ENCODE measurements at places on chromosomes 13 and 19. TPM values are rescaled to one million over a fixed set of nuclear protein-coding genes. Genes with fewer than 3 reads are reported as not detected.

- peaks cover 25% of the 10 kb centered on the region for H3K4me1 ChIP-seq
- no peaks in the 10 kb centered on the region for H3K36me3 ChIP-seq
- DNase-seq, result no peak
- peaks cover 3% of the 10 kb centered on the region for H3K27me3 ChIP-seq
- H3K4me3 ChIP-seq, result no peak overlapping the region
Measured at GRCh38 chr13:109813663-109814062, 27.3 kb upstream of the IRS2 start.

GRCh38 chr13:67574320-67575233, 344.4 kb upstream of the PCDH9 start:
- H3K4me1 ChIP-seq, result no peaks in the 10 kb centered on the region
- DNase-seq, result no peak
- no peak overlapping the region for H3K27ac ChIP-seq
- no peaks in the 10 kb centered on the region for H3K27me3 ChIP-seq

GRCh38 chr19:44072543-44073401, 813 bp downstream of the ZNF284 start:
- H3K27me3 ChIP-seq, result no peaks in the 10 kb centered on the region
- no peak for DNase-seq
- H3K4me1 ChIP-seq, result peaks cover 16% of the 10 kb centered on the region

- no peaks in the 10 kb centered on the region for H3K4me1 ChIP-seq
- DNase-seq, result no peak
- no peaks in the 10 kb centered on the region for H3K27me3 ChIP-seq
- H3K27ac ChIP-seq, result no peak overlapping the region
- H3K4me3 ChIP-seq, result no peak overlapping the region
Measured at GRCh38 chr19:15810335-15810734, 5.1 kb downstream of the OR10H1 start.

- no peak overlapping the region for H3K27ac ChIP-seq
- H3K36me3 ChIP-seq, result no peaks in the 10 kb centered on the region
Measured at GRCh38 chr13:39401046-39401705, 201.8 kb downstream of the LHFPL6 start.

- H3K4me3 ChIP-seq, result no peak overlapping the region
- H3K4me1 ChIP-seq, result no peaks in the 10 kb centered on the region
- no peak for DNase-seq
Measured at GRCh38 chr13:108115738-108116137, 99.6 kb downstream of the LIG4 start.

DNA sequence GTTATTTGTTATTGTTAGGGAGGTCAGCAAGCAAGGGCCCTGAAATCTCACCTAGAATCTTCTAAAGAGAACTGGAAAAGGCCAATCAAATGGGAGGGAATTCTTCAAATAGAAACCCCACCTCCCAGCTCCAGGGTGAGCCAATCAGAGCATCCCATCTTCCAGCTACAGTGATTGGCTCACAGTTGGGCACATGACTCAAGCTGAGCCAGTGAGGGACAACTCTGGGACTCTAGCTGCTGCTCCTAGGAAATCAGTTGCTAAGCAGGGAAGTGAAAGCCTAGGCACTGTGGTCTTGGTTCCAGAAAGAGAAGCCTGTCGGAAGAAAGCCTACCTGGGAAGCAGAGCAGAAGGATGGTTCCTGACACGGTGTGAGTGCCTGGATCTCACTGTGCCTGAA, 13.4 kb downstream of the TM6SF2 start:
- H3K27me3 ChIP-seq, result peaks cover 42% of the 10 kb centered on the region
- no peak overlapping the region for H3K27ac ChIP-seq
- no peak for DNase-seq
- H3K4me3 ChIP-seq, result peak overlapping the region; percentile 11
- peaks cover 6% of the 10 kb centered on the region for H3K36me3 ChIP-seq

DNA sequence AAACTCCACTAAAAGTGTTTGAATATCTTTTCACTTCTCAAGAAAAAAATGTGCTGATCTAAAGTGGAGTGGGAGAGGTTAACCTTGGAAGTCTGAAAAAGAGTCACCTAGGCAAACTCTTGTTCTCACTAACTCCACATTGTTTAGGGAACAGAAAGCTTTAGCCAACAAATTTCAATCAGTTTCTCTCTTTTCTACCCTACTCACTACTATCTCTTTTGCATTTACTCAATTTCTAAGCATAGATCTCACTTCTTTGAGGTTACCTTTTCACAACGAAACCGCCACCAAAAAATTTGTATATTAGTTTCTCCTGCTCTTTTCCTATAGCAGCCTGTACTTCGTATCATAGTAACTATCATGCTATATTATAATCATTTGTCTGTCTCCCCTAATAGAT, 6.3 kb downstream of the NHLRC3 start:
- peaks cover 13% of the 10 kb centered on the region for H3K4me1 ChIP-seq
- no peaks in the 10 kb centered on the region for H3K27me3 ChIP-seq
- no peak for DNase-seq
- peaks cover 2% of the 10 kb centered on the region for H3K36me3 ChIP-seq
- no peak overlapping the region for H3K27ac ChIP-seq
- H3K4me3 ChIP-seq, result no peak overlapping the region

GRCh38 chr13:40813667-40814454, 24.4 kb downstream of the SLC25A15 start:
- H3K4me3 ChIP-seq, result no peak overlapping the region
- no peak overlapping the region for H3K27ac ChIP-seq
- peaks cover 44% of the 10 kb centered on the region for H3K36me3 ChIP-seq
- no peaks in the 10 kb centered on the region for H3K4me1 ChIP-seq

DNA sequence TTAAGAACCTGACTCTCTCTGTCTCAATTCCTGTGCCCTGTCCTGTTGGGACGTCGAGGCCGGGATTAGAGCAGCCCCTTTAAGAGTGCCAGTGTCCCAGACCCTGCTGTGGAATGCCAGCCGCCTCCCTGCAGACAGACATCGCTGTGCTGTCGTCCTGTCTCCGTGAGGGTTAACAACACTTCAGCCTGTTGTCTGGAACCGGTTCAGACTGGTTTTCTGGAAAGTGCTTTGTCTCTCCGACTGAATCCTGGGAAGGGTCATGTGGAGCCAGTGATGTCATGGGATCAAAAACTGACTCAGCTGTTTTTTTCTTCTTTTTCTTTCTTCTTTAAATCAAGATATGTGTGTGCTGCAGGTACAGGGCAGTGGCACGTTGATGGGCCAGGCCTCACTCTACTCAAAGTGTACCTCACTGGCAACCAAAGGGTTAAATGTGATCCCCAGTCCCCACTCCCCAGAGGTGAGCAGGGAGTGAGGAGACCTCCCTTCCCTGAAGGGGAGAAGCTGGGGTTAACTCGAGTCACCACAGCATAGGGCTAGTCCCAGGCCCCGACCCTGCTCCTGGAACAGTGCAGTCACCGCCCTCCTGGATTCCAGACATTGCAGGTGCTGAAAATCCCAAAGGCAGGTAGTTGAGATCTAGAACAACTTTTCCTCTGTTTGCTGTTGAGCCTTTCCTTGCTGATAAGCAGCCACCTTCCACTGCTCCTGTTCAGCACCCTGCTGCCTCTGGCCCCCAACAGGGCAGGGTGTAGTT, 50.8 kb downstream of the TSSK6 start:
- peak overlapping the region; percentile 97 for H3K27ac ChIP-seq
- DNase-seq, result no peak
- H3K4me3 ChIP-seq, result peak overlapping the region; percentile 19
- H3K4me1 ChIP-seq, result peaks cover 42% of the 10 kb centered on the region
- peaks cover 38% of the 10 kb centered on the region for H3K36me3 ChIP-seq

GRCh38 chr19:47176627-47177090, 46.0 kb downstream of the SAE1 start:
- peaks cover 33% of the 10 kb centered on the region for H3K36me3 ChIP-seq

GRCh38 chr13:20553311-20553710, 13.6 kb upstream of the IFT88 start:
- no peak overlapping the region for H3K27ac ChIP-seq
- DNase-seq, result no peak
- H3K4me1 ChIP-seq, result peaks cover 6% of the 10 kb centered on the region

GRCh38 chr19:14809272-14810057, 25.5 kb downstream of the OR7A5 start:
- H3K27ac ChIP-seq, result no peak overlapping the region
- H3K27me3 ChIP-seq, result no peaks in the 10 kb centered on the region
- no peak overlapping the region for H3K4me3 ChIP-seq

GRCh38 chr19:53132141-53132991, at the start of gene ZNF415:
ZNF415 (minus strand) TSS chr19:53132910; CDS start chr19:53122676, 10,234 bp downstream.
- peaks cover 23% of the 10 kb centered on the region for H3K4me1 ChIP-seq
- peaks cover 4% of the 10 kb centered on the region for H3K36me3 ChIP-seq
- no peaks in the 10 kb centered on the region for H3K27me3 ChIP-seq
- peak within 1 kb of the TSS; percentile 88 for H3K4me3 ChIP-seq
- H3K27ac ChIP-seq, result peak within 1 kb of the TSS; percentile 31
- DNase-seq, result peak; percentile 81

- H3K27me3 ChIP-seq, result no peaks in the 10 kb centered on the region
- no peak overlapping the region for H3K27ac ChIP-seq
- no peaks in the 10 kb centered on the region for H3K4me1 ChIP-seq
- H3K36me3 ChIP-seq, result no peaks in the 10 kb centered on the region
Measured at GRCh38 chr13:83024955-83025594, 857.2 kb downstream of the SLITRK1 start.

DNA sequence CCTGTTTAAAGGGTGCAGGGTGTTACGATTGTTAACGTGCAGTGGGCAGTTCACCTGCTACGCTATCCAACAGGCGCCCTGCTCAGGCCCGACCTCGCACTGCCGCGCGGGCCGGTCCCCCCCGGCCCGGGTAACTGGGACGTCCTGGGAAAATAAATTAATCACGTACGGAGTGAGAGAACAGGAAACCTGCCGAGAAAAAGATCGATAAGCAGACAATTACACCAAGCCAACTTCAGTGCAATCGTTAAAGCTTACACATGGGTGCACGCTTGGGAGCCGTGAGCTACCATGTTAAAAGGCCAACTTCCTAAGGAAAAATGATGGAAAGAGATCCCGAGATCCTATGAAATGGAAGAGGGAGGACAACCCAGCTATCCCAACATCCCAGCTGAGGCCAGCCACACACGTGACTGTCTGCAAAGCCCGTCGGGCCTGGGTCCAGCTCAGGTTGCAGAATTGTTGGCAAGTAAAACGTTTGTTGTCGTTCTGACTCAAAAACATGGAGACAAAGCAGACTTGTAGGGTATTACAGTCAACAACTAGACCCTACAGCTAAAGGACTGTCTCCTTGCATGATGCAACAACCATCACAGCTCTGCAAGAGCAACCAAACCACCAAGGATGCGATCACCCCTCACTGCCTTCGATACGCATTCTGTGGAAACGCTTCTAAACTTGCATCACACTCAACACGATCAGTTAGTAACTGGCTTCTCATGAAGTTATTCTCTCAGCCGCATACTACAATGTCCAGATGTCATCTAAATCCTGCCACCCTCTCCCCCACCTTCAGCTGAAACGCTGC, 741 bp upstream of the TUBGCP3 start:
- H3K27ac ChIP-seq, result peak overlapping the region; percentile 98
- no peak for DNase-seq
- H3K4me1 ChIP-seq, result peaks cover 13% of the 10 kb centered on the region

DNA sequence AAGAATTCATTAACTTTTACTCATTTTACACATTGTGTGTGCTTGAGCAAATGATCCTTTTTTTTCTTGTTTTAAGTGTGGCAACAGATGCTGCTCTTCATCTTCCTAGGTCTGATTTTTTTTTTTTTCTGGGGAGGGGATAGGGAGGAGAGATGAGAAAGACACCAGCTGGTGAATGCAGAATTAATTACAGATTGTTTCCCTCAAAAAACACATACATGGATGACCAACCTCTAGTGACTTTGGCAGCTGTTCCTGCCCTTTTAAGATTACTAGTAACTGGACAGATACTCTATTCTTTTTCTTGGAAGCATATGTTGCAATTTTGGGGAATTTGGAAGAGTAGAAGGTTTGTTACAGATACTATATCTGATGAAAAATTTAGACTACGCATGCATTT, 103.6 kb upstream of the MYO16 start:
- H3K27me3 ChIP-seq, result peaks cover 3% of the 10 kb centered on the region
- peaks cover 1% of the 10 kb centered on the region for H3K36me3 ChIP-seq
- no peak for DNase-seq
- no peak overlapping the region for H3K27ac ChIP-seq
- H3K4me1 ChIP-seq, result peaks cover 5% of the 10 kb centered on the region

GRCh38 chr19:46809534-46810272, 21.3 kb upstream of the SLC1A5 start:
- no peak overlapping the region for H3K4me3 ChIP-seq
- H3K4me1 ChIP-seq, result peaks cover 4% of the 10 kb centered on the region
- no peaks in the 10 kb centered on the region for H3K36me3 ChIP-seq

GRCh38 chr19:33728141-33728540, 68.5 kb upstream of the KCTD15 start:
- no peak overlapping the region for H3K27ac ChIP-seq
- DNase-seq, result no peak
- H3K4me1 ChIP-seq, result peaks cover under 1% of the 10 kb centered on the region
- no peak overlapping the region for H3K4me3 ChIP-seq
- no peaks in the 10 kb centered on the region for H3K36me3 ChIP-seq

DNA sequence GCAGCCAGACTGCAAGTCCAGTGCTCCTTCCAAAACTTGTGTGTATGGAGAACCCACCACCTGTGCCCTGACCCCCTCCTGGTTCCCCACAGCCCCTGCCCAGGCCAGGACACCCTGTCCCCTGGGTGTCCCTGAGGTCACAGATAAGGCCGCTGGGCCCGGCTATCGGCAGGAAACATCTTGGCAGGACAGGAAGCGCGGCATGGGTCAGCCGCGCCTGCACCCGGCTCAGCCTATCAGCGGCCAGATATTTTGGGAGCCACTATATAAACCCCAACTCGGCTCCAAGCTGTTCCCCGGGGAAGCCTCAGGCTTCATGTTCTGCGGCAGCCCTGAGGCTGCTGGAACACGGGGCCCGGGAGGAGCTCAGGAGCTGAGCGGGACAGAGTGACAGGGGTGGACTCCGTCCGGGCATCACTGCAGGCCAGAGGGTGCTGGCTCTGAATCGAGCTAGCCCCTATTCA, 60.8 kb downstream of the AP1M1 start:
- H3K4me1 ChIP-seq, result peaks cover 17% of the 10 kb centered on the region
- no peak for DNase-seq
- peaks cover 6% of the 10 kb centered on the region for H3K27me3 ChIP-seq
- no peak overlapping the region for H3K27ac ChIP-seq
- no peaks in the 10 kb centered on the region for H3K36me3 ChIP-seq

GRCh38 chr13:99357131-99357596, 50.0 kb upstream of the GPR183 start:
- peaks cover 13% of the 10 kb centered on the region for H3K4me1 ChIP-seq
- no peak overlapping the region for H3K27ac ChIP-seq
- H3K4me3 ChIP-seq, result no peak overlapping the region

GRCh38 chr13:41407380-41407779, 50.0 kb upstream of the RGCC start:
- no peak overlapping the region for H3K4me3 ChIP-seq
- peaks cover 7% of the 10 kb centered on the region for H3K27me3 ChIP-seq
- no peaks in the 10 kb centered on the region for H3K36me3 ChIP-seq
- H3K27ac ChIP-seq, result no peak overlapping the region
- DNase-seq, result no peak

Gene FREM2
- 75.3 TPM for total RNA-seq

Gene SLC1A6
- 0.62 TPM for total RNA-seq

Gene KCNN4
- 0.31 TPM for total RNA-seq

Gene OR7A5
- total RNA-seq, result not detected

Gene DNAJC15
- 27.4 TPM for total RNA-seq

Gene NANOS2
- total RNA-seq, result not detected

Gene APOE
- total RNA-seq, result 233 TPM

All from progenitor cell of endocrine pancreas (in vitro differentiated cells).